Cerebellar nuclear complex (tissue), 1 donor: ENCODE measurements at places on chromosomes 1 and 21.

- no peak for DNase-seq
These were observed 22.6 kb downstream of the STX12 start for GRCh38 chr1:27795601-27796000.

DNA sequence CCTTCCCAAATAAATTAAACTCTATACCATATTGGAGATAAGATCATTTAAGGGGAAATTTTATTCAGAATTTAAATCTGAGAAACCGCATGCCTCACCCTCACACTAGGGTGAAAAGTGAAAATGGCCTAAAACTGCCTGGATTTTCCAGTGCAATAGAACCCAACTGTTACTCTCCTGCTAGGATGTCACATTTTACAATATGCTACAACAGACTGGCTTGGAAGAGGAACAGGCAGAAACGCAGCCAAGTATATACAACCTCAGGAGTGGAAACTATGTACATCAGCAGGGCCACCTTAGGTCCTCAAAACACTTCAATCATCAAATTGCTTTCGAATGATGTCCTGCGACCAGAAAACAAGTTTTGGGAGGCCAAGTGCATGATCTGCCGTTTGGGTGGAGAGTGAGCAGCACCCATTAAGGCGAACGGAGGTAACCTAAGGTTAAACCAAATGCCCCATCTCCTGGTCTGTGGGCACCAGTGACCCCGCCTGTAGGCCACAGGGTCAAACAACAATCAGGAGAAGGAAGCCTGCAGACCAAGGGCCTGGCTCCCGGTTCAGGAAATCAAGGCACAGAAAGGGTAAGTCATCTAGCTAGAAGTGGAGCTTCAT is 4.9 kb downstream of the RCAN1 start:
- DNase-seq, result no peak

GRCh38 chr1:230465691-230466090 is 39.6 kb upstream of the PGBD5 start:
- DNase-seq, result no peak

DNA sequence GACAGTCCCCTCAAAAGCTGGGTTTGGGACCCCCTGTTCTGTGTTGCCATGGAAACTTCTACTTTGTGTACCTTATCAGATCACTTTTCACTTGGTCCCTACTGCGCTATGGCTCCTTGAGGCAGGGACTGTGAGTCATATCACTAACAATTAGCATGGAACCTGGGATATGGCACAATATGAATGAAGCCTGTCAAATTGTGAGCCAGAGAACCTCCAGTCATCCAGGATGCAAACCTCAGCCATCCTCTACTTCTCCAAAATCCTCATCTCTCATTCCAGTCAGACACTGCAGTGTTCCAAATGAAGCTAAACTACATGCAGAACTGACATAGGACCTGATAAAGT is 11.2 kb upstream of the CAPZB start:
- DNase-seq, result no peak

- no peak for DNase-seq
These were observed 37.3 kb upstream of the PRMT6 start for GRCh38 chr1:107019166-107019565.

DNA sequence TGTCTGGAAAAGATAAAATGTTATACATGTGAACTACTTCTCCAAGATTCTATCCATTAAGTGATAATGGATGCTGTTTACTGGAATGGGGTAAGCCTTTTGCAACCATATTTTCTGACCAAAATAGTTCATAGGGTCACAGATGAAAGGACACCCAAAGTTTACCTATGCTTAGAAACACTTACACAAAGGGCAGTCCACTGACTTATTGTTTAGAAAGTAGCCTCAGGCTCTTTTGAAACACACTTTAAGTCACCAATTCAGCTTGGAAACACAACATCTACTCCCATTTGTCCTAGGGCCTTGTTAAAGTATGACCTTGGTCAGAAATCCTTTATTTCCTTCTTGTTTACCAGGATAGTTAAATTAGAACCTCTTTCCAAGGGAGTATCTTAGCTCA is 28.7 kb upstream of the VTCN1 start:
- DNase-seq, result no peak

- no peak for DNase-seq
These were observed 20.8 kb upstream of the ECE1 start for GRCh38 chr1:21311016-21311415.

GRCh38 chr1:229578168-229579058 is 19.9 kb upstream of the ABCB10 start:
- DNase-seq, result no peak

GRCh38 chr21:44084496-44085241 is 22.5 kb upstream of the PWP2 start:
- DNase-seq, result no peak

- DNase-seq, result no peak
These were observed 45.1 kb upstream of the MACF1 start for GRCh38 chr1:39159224-39160036.

- DNase-seq, result no peak
These were observed 74.1 kb downstream of the SERINC2 start for GRCh38 chr1:31487143-31487542.

GRCh38 chr1:10751160-10751559 is 45.3 kb downstream of the CASZ1 start:
- DNase-seq, result no peak

- no peak for DNase-seq
These were observed 30.0 kb downstream of the XCL2 start for GRCh38 chr1:168513656-168514404.

DNA sequence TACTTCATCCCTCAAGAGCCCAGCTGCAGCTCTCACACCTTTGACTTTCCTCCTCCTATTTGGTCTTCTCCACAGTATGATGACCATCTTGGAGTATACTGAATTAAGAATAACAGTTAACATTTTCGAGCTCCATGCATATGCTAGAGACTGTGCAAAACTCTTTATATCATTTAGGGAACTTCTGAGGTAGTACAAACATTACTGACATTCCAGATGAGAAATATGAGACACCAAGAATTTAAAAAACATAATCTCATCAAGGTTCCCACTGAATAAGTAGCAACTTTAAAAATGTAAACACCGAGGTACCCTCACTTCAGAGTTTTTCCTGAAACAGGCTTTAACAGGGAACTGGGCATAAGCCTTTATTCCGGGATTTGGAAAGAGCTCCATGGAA is 22.7 kb downstream of the FMO3 start:
- no peak for DNase-seq

- DNase-seq, result peak; percentile 18
These were observed 70.5 kb downstream of the RGS7 start for GRCh38 chr1:241286486-241286885.

DNA sequence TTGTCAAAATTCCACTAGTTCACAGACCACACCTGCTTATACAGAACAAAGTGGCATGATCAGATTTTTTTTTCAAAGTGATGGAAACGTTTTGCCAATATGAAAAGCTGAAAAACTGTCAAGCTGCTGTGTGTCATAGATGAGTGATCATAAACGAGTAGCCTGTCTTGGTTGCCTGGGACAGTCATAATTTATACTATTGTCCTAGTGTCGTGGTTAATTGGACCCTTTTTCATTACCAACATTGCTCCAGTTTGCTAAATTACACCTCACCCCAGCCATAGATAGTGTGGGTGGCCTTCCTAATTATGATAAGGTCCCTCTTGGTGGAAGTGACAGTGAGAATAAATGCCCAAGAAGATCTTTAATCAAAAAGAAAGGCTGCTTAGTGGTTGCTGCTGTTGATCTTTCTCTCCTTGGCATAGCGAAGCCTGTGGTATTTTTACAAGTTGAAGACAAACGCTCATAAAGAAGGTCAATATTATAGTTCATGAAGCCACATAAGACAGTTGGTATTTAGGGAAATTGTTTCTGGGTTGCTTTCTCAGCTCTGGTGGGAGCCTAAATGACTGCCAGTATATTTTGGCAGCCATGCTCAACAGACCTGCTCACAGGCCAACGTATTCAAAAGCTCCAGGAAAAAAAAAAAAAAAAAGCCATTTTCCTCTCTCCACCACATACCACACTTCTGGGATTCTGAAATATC is 478.1 kb downstream of the PLA2G4A start:
- DNase-seq, result peak; percentile 19

DNA sequence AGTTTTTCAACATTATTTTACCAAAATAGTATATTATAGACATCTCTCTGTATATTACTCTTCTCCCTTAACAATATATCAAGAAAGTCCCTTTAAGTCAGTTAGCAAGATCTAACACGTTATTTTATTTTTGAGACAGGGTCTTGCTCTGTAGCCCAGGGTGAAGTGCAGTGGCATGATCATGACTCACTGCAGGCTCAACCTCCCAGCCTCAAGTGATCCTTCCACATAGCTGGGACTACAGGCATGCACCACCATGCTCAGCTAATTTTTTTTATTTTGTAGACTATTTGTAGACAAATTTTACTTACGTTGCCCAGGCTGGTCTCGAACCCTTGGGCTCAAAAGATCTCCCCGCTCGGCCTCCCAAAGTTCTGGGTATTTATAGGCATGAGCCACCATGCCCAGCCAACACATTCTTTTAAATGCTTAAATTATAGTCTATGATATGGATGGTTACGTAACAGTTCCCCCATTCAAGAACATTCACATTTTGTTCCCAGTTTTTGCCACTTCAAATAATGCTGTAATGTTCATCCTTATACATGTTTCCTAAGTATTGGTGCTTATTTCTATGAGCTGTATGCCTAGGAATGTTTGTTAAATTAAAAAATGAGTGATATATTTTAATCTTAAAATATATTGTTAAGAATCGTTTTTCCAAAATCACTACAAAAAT is 70.4 kb downstream of the TUT4 start:
- no peak for DNase-seq

GRCh38 chr1:46699666-46700065 is 19.2 kb downstream of the EFCAB14 start:
- DNase-seq, result no peak

DNA sequence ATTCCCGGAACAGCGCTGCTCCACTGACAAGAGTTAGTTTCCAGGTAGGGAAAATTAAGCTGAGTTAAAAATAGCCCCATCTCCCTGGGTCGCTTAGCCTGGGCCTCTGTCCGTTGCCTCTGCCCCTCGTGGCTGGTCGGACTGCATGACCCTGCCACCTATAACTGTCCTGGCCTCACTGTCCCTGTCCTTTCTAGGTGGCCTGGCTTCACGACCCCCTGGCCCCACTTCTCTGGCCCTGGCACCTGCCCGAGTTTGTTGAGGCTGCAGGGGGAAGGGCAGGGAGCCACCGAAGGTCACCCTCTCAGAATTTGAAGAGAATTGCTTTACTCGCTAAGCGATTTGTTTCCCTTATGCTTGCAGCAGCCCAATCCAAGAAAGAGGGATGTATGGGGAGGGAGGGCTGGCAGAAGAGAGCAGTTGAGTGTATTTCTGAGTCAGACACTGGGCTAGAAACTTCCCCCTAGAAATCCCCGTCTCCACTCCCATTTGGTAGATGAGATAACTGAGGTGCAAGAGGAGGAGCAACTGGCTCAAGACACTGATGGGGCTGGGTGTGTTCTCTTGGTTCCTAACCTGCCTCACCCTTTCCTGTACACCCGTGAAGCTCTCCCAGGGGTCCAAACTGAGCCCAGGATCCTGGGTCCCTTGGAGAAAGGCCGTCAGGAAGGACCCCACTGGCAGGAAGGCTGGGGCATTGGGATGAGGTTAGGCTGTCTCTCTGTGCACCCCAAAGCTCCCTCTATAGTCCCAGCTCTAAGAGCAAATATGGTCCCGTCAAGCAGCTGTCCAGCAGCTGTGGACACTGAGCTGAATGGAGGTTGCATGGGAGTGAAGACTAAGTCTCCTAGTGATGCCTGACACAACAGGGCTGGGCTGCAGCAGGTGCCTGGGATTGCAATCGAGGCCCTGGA is 2.9 kb upstream of the EDN2 start:
- DNase-seq, result no peak

DNA sequence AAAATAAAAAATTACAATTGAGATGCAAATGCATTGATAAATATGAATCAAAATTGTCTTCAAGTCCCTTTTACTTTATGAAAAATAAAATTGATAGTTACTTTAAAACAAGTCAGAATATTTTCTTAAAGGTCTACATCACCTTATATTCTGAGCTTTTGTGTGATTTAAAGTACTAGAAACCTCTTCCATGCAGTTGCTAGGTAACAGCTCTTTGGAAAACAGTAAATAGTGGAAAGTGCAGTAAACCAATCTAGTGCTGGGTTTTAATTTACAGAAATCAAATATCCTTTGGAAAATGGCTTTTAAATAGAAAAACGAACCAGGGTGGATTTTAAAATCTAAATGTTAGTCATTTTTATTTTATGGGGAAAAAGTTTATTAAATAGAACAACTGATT is 227.9 kb downstream of the KCNT2 start:
- no peak for DNase-seq

DNA sequence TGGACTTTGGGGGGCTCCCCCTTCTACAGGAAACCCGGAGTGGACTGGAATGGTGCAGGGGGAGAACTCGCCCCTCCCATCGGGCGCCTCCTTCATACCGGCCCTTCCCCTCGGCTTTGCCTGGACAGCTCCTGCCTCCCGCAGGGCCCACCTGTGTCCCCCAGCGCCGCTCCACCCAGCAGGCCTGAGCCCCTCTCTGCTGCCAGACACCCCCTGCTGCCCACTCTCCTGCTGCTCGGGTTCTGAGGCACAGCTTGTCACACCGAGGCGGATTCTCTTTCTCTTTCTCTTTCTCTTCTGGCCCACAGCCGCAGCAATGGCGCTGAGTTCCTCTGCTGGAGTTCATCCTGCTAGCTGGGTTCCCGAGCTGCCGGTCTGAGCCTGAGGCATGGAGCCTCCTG is at the start of gene TNFRSF14:
Gene TNFRSF14 (plus strand): TSS at position 95 of the 401 bp plus-strand sequence. CDS start 294 bp downstream, at position 389.
- no peak for DNase-seq
